ENCODE measurements at places on chromosomes 2 and 18.

GRCh38 chr2:81266106-81266505 is 961.6 kb upstream of the LRRTM1 start:
- no peak for DNase-seq

DNA sequence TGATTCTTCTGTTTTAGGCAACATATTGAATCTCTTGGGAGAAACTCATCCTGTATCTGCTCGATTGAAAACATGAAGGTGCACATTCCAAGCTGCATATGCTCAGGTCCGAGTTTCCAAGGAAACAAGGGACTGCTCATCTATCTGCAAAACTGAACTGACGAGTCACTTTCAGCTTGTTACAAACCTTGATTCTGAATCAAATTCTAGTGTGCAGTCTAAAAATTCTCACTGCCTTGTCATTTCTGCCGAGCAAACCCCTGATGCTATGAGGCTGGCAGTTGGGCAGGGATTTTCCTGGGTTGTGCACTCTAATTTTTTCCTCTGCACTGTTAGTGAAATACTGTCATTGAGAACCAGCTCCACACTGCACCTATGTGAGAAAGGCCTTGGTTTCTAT is 101.3 kb upstream of the ETAA1 start:
- no peak for DNase-seq

GRCh38 chr2:200625282-200625681 is 39.5 kb downstream of the AOX1 start:
- DNase-seq = no peak

DNA sequence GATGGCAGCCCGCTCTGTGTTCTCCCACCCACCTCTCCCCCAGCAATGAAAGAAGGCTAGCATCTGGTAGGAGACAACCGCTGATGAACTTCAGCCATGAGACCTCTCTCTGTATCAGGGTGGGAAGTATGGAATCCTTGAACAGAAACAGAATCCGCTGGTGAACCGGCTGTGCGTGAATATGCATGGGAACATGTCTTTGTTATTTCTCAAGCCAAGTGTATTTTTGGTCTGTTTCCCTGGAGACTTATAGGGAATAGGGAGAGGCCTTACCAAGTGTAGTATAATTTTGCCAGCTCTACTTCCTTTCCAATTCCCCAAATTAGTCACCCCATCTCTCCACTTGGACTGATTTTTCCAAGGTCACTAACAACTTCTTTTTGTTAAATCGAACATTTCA is 30.1 kb downstream of the WNT10A start:
- no peak for DNase-seq

DNA sequence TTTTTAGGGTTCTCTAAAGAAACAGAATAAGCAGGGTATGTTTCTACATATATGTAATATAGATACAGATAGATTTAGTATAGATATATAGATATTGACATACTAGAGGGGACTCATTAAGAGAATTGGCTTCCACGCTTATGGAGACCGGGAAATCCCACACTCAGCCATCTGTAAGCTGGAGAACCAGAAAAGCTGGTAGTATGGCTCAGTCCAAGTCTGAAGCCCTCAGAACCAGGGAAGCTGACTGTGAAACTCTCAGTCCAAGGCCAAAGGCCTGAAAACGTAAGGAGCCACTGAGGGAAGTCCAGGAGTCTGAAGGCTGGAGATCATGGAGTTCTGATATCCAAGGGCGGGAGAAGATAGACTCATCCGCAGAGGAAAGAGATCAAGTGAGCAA is 441.3 kb upstream of the CDH20 start:
- DNase-seq = no peak

DNA sequence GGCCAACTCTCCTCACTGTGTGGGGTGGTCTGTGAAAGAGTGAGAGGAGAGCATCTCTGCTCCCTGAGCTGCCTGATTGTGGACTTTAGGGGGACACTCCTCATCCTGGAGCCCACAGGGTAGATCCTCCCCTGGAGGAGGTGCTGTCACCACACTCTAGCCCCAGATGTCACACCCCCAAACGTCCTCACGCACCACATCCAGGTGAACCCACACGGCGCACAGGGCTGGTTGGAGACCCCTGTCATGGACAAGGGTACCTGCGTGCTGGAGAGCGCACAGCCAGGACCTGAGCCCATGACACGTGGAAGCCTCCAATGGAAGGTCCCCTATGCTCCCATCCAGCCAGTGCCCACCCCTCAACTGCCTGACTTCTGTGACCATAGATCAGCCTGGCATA is 10.5 kb downstream of the AGXT start:
- no peak for DNase-seq

- no peak for DNase-seq
These were observed 371 bp downstream of the MDH1B start for GRCh38 chr2:206764673-206765241.

GRCh38 chr2:172788871-172789270 is 53.2 kb downstream of the RAPGEF4 start:
- DNase-seq = no peak

DNA sequence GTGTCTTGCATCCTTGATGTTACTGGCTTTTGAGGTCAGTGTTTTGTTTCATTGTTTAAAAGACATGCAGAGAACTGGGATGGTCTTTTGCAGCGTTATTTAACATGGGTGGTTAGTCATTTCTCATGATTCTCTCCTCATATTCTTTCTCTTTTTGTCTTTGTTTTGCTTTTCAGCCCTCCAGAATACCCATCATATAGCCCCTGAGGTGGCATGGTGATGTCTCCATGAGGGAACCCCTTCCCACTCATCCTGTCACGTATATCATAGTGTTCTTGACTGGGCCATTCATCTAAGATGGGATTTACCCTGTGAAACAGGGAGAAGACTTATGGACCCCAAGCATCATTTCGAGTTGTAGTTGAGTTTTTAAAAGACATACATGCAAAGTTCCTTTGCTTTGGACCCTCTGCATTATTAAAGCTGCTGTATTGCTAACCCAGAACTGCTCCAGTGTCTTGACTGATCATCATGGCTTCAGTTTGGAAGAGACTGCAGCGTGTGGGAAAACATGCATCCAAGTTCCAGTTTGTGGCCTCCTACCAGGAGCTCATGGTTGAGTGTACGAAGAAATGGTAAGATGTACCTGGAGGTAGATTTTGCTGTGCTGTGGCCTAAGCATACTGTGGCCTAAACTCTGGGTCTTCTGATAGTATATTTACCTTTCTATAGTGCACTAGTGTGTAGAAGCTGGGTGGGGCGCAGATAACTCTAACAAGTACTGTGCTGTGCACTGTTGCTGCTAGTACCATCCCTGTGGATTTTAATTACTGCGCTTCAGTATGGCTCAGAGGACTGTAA is 1.4 kb downstream of the EHBP1 start:
- no peak for DNase-seq

- DNase-seq = no peak
These were observed 19.9 kb downstream of the SLC38A11 start for GRCh38 chr2:164935118-164936101.

DNA sequence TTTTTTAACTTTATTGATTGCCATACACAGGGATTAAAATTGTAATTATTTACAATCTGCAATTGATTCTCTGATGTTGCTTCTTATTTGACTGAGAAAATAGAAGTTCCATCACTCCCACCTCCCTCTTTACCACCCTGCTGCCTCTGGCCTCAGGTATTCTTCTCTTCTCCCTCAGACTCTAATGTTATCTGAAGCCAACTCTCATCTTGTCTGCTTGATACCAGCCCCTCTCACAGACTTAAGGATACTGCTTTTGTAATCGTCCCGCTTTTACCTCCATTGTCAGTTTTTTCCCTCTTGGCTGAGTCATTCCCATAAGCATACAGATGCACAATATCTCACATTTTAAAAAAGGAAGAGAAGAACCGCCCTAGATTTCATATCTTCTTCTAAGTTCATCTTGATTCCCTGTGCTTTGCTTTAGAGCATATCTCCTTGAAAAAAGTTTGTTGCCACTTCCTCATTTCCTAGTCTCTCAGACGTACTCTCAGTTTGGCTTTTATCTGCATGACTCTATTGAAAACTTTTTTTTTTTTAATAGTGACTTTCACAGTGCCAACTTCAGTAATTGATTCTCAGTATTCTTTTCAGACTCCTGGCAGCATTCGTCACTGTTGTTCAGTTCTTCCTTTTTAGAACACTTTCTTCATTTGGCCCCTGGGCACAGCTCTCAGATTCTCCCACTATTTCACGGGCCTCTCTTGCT is 31.1 kb downstream of the SPAG16 start:
- DNase-seq = no peak

- no peak for DNase-seq
These were observed 133.9 kb upstream of the CTAGE1 start for GRCh38 chr18:22551536-22552151.

DNA sequence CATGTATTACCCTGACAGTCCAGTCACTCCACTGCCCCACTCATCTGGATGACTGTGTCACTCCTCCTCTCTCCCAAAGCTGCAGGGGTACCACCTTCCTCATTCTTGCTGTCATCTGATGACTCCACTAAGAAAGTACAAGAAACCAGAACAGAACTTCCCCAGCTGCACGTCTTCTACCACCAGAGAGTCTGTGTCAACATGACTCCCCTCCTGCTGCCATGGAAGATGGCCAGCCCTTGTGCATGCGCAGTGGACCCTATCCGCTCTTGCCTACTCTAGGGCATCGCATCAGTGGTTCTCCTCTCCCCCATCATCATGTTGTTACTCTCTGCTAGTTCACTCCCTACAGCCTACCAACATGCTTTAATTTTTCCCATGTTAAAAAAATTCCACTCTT is 14.5 kb upstream of the ST8SIA3 start:
- no peak for DNase-seq

GRCh38 chr2:231315896-231316295 is 79.6 kb upstream of the B3GNT7 start:
- no peak for DNase-seq

DNA sequence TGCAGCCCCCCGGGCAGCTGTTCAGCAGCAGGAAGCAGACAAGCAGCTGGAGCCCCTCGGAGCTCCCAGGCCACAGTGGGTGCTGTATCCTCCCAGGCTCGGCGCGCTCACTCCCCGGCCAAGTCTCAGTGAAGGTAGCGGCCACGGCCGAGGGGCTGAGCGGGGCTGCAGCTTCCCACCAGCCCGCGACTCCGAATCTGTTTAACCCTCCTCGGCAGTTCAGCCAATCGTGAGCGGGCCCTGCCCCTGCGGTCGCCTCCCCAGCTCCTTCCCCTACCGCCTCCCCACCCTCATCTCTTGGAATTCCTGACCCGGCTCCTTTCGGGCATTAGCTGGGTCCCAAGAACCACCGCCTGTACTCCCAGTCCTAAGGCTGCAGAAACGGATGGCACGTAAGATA is at the start of gene RESP18:
TSS of gene RESP18 (minus strand) at position 203 of the 400 bp plus-strand sequence.
- DNase-seq = no peak

DNA sequence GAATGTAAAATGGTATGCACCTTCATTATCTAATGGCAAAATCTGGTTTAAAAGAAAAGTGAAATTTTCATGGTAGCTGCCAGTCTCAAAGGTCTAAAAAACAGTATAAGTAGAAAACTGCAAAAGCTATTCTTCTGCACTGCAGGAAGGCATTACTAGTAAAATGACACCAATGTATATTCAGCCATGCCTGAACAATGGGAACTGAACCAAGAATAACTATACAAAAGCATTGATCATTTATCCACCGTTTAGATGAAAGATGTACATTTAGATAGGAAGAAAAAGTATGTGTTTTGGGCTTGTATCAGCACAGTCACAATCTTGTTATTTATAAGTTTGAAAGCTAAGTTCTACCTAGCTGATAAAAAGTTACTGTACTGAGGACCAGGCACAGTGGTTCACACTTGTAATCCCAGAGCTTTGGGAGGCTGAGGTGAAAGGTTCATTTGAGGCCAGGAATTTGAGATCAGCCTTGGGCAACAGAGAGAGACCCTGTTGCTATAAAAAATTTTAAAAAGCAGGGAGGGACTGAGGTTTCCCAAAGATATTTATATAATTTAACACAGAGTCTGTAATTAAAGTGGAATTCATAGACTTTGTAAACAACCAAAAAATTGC is 163.1 kb upstream of the WDSUB1 start:
- DNase-seq = no peak
